ENCODE measurements at places on chromosomes 2 and 18.

DNA sequence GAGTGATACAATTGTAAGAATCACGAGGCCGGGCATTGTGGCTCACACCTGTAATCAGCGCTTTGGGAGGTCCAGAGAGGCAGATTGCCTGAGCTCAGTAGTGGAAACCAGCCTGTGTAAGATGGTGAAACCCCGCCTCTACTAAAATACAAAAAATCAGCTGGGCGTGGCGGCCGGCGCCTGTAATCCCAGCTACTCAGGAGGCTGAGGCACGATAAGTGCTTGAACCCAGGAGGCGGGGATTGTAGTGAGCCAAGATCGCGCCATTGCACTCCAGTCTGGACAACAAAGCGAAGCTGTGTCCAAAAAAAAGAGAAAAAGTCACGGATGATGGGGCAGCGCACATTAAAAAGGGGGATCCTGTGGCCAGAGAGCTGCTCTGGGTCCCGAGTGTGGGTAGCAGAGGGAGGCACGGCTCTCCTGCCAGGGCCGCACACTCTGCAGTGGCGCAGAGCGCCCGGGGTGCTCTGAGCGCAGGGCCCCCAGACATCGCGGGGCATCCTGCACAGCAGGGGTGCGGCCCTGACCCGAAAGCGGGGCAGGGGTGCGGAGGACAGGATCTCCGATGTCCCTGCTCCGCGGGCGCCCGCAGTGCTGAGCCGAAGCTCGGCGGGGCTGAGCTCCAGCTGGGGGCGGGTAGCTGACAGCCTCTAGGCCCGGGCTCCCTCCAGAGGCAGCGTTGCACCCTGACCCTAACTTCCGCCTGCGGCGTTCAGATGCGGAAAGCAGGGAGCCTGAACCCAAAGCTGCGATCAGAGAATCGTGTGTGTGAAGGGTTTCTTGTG, 30.4 kb upstream of the RAB6D start:
- DNase-seq: no peak

- DNase-seq: no peak
Observed at GRCh38 chr2:39803839-39804238, 24.8 kb upstream of the THUMPD2 start.

DNA sequence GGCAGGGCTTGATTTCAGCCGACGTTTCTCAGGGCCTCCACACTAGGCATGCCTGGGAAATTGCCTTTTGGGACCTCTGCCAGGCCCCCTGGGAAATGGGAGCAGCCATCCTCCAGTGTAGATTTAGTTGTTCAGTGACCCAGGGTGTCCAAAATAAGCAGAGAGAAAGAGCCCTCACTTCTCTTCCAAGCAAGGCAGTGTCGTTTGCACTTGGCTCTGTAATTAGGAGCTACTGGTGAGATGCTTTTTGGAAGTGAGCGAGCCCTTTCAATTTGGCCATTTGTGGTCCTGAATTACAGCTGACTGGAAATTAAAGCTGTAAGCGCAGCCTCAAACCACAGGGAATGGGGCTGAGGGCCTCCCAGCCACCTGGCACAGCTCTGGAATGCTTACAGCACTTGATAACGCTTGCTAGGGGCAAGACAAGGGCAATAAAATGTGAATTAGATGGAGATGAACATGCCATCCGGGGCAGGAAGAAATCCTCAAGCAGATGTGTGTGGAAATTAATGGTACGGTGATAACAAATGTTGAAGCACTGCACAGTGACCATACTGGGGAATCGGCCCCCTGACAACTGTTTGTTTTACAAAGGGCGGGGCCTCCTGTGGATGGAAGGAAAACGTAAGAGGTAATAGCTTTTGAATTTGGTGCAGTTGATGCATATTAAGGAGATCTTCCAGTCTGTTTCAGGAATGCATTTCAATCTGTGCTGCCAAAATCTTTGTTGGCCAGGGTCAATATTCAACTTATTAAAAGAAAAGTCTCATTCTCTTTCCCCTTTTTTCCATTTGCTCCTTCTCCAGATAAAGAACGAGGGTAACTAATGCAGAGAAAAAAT, 173.1 kb downstream of the UXS1 start:
- peak; percentile 25 for DNase-seq

GRCh38 chr2:140248623-140249022, 1468.4 kb upstream of the NXPH2 start:
- DNase-seq: no peak

- DNase-seq: no peak
Observed at GRCh38 chr2:5720426-5720825, 28.2 kb downstream of the SOX11 start.

GRCh38 chr2:10554961-10555809, 107.1 kb upstream of the ODC1 start:
- no peak for DNase-seq

GRCh38 chr2:172481507-172482262, 54.3 kb downstream of the ITGA6 start:
- no peak for DNase-seq

GRCh38 chr2:166628478-166629136, 134.6 kb upstream of the SCN7A start:
- DNase-seq: no peak

GRCh38 chr2:104923665-104924064, 69.8 kb downstream of the POU3F3 start:
- DNase-seq: no peak

Measured in NCI-H510A treated with DMSO at 0.1 percent for 48 hours (cell line).